ENCODE measurements at places on chromosomes 1 and 21.

GRCh38 chr21:32813265-32813903, 41.8 kb upstream of the PAXBP1 start:
- no peak for DNase-seq

DNA sequence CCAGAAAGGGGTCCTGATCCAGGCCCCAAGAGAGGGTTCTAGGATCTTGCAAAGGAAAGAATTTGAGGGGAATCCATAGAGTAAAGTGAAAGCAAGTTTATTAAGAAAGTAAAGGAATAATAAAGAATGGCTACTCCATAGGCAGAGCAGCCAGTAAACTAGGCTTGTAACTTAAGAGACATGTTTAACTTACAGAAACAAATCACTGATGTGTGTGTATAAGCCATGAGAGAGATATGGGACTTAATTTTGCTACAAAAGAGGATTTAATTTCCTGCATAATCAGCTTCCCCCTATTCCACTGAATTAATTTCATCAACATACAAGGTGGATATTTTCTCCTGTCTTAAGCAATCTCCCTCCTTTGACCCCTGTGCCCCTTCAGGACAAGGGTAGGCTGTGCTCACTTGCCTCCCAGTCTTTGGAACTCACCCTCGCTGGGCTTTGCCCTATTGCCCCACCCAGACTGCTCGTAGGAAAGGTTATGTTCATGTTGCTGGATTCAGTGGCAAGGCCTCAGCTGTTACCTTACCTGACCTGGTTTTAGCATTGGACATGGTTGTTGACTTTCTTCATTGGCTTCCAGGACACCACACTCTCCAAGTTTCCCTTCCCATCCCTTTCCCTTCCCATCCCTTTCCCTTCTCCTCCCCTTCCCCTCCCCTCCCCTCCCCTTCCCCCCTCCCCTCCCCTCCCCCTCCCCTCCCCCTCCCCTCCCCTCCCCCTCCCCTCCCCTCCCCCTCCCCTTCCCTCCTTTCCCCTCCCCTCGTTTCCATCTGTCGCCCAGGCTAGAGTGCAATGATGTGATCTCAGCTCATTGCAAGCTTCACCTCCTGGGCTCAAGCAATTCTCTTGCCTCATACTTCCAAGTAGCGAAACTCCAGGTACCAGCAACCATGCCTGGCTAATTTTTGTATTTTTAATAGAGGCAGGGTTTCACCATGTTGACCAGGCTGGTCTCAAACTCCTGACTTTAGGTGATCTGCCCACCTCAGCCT, 44.6 kb downstream of the TBCE start:
- no peak for DNase-seq

- no peak for DNase-seq
Observed at GRCh38 chr1:170593173-170594011, 61.4 kb downstream of the GORAB start.

- no peak for DNase-seq
Observed at GRCh38 chr1:95604771-95605170, 370.8 kb downstream of the RWDD3 start.

DNA sequence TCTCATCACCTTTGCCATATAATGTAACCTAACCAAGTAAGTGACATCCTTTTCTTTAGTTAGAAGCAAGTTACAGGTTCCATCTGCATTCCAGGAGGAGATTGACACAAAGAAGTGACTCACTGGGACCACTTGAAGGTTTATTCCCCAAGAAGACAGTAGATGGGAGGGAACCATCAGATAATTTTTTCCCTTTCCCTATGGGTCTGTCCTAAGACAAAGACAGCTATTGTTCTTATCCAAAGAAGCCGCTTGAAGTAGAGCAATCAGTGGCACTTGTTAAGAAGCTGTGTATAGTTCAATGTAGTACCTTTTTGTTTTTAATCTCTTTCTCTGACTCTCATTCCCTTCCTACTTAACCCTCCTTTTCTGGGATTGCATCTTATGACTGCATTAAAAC, 139.9 kb upstream of the B3GALT2 start:
- DNase-seq: no peak
